ENCODE measurements at places on chromosomes 3 and 15.

- no peak for DNase-seq
Observed at GRCh38 chr15:93041159-93041547, 47.9 kb downstream of the RGMA start.

GRCh38 chr3:40306336-40306735 is 3.2 kb upstream of the EIF1B start:
- no peak for DNase-seq

DNA sequence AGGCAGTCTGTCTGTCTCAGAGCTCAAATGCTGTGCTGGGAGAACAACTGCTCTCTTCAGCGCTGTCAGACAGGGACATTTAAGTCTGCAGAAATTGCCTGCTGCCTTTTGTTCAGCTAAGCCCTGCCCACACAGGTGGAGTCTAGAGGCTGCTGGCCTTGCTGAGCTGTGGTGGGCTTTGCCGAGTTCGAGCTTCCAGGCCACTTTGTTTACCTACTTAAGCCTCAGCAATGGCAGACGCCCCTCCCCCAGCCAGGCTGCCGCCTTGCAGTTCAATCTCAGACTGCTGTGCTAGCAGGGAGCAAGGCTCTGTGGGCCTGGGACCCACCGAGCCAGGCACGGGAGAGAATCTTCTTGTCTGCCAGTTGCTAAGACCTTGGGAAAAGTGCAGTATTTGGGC is 25.0 kb upstream of the RPP14 start:
- no peak for DNase-seq

- no peak for DNase-seq
Observed at GRCh38 chr3:46080969-46081345, 53.7 kb upstream of the XCR1 start.

DNA sequence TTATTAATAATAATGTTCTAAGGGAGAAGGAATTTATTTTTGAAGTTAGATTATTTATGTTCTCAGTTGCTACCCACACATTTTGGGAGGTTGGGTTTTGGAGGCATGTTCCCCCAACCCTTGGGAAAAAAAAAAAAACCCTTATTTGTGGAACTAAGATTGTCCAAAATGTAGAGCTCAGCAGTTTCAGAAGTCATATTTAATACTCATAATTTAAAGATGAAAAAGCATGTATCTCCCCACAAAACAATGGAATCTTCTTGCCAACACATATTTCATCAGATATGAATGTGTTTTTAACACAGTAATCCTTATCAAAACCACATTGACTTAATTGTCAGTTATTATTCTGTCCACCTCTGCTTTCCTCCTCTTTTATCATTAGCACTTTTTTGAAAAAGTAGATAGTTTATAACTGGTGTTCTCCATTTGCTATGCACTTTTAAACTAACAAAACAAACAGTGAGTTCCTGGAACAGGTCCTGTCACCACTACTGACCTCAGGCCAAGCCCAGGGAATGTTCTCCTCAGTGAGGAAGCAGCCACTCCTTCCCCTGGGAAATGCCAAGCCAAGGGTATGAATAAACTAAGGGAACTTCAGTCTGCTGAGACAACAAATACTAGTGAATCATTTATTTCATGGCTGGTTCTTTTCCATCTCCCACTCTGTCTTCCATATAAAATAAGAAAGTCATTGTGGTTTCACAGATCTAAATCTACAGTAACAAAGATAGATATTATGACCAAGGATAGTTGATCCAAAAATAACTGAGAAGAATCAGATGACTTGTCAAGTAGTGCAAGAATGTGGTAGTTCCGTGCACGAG is 414.4 kb upstream of the ALCAM start:
- DNase-seq: no peak

DNA sequence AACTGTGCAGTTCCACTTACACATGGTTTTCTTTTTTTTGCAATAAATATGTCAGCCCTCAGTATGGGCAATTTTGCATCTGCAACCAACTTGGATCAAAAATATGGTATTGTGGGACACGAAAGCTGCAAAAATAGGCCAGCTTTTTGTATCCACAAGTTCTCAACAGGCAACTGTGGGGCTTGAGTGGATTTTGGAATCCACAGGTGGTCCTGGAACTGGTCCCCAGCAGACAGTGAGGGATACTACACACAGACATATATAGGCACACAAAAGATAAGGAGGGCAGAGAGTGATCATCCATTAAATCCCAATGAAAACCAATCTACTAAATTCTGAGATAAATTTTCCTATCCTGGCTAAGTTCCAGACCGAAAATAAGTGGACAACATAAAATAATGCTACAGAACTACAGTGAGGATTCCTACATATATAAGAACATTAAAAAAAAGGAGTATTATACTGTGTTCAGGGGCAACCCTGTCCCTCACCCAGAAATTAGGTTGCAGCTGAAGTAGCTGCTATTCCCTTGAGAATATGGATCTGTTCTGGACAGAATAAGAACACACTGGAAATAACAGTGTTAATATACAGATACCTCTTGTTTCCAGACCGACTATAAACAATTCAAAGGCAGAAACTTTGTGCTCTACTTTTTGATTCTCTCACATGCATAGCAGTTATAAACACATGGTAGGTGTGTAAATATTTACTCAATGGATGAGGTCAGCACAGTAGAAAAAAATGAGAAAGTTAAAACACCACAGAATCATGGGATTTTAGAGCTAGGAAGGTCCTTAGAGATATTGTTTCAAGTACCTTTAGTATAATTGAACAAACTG is 25.4 kb downstream of the DENND4A start:
- DNase-seq: peak; percentile 26

- no peak for DNase-seq
Observed at GRCh38 chr15:66302489-66303278, 9.3 kb downstream of the DIS3L start.
